ENCODE measurements at places on chromosomes 12 and 14.
A peak's percentile ranks its signal among the peaks of the same experiment; 100 is the strongest.

GRCh38 chr12:93908846-93909567 is 231.8 kb downstream of the CRADD start:
- no peak for DNase-seq

GRCh38 chr12:59429766-59430165 is 166.1 kb upstream of the SLC16A7 start:
- no peak for DNase-seq

GRCh38 chr12:3565985-3566384 is 75.0 kb downstream of the PRMT8 start:
- no peak for DNase-seq

DNA sequence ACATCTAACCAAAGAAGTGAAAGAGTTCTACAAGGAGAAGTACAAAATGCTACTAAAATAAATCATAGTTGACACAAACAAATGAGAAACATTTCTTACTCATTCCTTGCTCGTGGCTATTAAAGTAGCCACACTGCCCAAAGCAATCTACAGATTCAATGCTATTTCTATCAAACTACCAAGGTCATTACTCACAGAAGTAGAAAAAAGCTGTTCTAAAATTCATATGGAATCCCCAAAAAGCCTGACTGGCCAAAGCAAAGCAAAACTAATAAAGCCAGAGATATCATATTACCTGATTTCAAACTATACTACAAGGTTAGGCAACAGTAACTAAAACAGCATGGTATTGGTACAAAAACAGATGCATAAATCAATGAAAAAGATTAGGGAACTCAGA is 305.6 kb downstream of the RPAP3 start:
- no peak for DNase-seq

DNA sequence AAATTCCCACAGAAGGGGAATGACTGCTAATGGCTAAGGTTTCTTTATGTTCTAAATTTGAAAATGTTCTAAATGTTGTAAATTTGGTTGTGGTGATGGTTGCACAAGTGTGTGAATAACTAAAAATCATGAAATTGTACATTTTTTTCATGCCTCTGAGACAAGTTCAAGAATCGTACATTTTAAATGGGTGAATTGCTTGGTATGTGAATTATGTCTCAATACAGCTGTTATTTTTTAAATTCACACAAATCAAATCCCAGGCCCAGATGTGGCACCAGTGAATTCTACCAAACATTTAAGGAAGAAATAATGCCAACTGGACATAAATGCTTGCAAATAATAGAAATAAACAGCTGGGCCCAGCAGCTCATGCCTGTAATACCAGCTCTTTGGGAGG is 28.6 kb upstream of the RND1 start:
- DNase-seq = no peak

- DNase-seq = no peak
These were observed 3.7 kb upstream of the ART4 start for GRCh38 chr12:14846876-14847580.

GRCh38 chr12:117498880-117499279 is 137.5 kb upstream of the NOS1 start:
- no peak for DNase-seq

DNA sequence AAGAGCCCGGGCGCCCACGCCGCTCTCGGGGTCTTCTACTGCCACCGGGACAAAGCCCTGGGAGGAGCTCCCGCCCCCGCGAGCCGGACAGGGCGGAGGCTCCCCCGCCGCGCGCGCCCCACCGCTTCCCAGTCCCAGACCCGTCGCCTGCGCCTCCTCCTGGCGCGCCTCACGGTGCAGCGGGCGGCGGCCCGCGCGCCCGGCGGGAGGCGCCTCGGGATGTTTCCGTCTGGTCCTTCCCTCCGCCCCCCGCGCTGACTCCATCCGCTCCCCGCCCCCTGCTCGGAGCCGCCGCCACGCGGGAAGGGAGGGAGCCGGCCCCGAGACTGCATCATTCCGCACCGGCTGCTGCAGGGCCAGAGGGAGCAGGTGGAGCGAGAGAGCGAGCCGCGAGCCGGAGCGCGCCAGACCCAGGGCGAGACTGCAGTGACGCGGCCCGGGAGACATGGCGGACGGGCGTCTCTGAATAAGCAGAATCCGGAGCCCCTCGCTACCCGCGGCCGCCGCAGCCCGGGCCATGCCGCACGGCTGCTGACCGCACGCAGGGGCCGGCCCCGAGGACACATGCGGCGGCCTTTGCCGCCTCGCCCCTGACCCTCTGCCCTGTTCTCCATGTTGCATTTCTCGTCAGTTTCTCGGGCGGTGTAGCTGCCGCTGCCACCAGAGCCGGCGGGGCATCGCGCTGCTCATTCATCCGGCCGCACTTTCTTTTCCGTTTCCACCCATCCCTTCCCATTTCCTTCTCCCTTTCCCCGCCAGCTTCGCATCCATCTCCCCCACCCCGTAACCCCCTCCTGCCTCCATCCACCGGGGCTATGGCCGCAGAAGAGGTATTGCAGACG is at the start of gene BICD1:
BICD1 (plus strand) TSS at position 331 of the 842 bp plus-strand sequence; CDS start at position 816, 485 bp downstream.
- DNase-seq = peak; percentile 90

DNA sequence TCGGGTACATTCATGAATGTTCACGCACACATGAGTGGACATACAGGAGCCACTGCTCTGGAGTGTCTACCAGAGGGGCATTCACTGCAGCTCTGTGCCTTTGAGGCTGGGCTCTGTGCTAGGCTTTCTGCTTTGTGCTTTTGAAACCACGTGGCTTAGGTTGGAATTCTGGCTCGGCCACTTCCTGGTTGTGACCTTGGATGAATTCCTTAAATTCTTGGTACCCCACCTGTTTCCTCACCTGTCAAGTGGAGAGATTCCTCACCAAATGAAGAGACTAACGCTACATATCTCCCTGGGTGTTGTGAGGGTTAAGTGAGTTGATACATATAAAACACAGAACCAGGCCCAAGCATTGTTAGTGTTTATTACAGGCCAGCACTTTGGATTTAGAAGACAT is 842.8 kb downstream of the VRK1 start:
- DNase-seq = no peak

GRCh38 chr12:51533799-51534198 is 57.2 kb upstream of the SCN8A start:
- DNase-seq = no peak

DNA sequence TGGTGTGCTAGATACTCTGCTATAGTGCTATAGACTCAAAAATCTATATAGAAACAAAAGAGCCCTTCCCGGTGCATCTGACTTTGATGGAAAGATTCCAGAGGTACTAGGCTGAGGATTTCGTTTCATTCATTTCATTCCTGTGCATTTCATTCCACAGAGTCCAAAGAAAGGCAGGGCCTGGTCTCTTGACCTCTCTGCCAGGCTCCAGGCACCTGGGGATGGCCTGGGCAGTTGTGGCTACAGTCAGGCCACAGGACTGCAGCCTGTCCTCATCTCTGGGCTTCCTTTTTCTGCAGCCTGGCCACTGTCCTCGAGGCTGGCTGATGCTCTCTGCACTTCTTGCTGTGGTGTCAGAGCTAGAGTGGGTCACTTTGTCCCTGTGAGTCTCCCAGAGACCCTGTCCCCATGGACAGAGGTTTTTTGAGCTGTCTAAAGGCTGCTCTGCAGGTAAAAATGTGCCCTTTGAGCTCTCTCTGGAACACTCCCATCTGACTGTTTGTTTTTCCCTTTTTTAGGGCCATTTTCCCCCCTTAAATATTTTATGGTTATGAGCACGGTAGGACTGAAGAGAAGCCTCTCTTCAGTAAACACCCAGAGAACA is 3.2 kb upstream of the VDR start:
- DNase-seq = no peak

GRCh38 chr12:76942267-76942666 is 63.4 kb upstream of the CSRP2 start:
- DNase-seq = no peak

- no peak for DNase-seq
These were observed 14.3 kb downstream of the PPP1R12A start for GRCh38 chr12:79920421-79921238.

DNA sequence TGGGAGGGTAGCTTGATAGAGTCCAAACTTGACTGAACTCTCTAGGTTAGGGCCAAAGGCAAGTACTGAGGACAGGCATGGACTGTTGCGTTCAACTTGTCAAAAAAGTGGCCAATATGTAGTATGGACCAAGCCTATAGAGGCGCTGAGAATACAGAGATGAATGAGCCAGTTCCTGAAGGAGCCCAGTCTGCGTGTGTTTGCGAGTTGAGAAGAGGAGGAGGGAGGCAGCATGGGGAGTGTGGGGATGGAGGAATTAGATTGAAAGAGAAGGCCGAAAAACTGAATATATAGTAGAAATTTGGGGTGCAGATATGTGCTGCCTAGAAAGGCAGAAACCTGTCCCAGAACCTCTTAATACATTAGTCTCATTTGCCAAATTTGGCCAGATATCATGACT is 412.4 kb downstream of the PCNX1 start:
- peak; percentile 22 for DNase-seq

- peak; percentile 96 for DNase-seq
These were observed at the start of gene KCNMB4 for GRCh38 chr12:70365648-70366518. Gene KCNMB4 (plus strand): TSS chr12:70366290. CDS start chr12:70366735, 445 bp downstream.

- DNase-seq = no peak
These were observed 11.2 kb upstream of the AJUBA start for GRCh38 chr14:22993517-22993916.

DNA sequence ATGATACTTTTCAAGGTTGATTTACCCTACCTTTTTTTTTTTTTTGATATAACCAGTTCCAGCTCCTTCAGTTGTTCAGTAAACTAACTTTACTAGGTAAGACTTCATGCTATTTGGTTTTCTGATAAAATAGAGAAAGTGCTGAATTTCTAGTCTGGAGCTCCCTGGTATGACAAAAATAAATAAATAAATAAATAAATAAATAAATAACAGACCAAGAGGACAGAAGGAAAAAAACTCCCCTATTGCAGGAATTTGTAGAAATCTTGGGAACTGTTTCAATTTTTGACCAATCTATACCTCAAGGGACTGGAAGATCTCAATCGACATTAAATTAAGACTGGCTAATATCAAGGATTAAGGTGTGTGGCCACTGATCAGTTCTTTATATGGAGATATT is 230.7 kb upstream of the PDZRN4 start:
- DNase-seq = no peak

- DNase-seq = no peak
These were observed 38.8 kb downstream of the SLC15A5 start for GRCh38 chr12:16238661-16239060.

DNA sequence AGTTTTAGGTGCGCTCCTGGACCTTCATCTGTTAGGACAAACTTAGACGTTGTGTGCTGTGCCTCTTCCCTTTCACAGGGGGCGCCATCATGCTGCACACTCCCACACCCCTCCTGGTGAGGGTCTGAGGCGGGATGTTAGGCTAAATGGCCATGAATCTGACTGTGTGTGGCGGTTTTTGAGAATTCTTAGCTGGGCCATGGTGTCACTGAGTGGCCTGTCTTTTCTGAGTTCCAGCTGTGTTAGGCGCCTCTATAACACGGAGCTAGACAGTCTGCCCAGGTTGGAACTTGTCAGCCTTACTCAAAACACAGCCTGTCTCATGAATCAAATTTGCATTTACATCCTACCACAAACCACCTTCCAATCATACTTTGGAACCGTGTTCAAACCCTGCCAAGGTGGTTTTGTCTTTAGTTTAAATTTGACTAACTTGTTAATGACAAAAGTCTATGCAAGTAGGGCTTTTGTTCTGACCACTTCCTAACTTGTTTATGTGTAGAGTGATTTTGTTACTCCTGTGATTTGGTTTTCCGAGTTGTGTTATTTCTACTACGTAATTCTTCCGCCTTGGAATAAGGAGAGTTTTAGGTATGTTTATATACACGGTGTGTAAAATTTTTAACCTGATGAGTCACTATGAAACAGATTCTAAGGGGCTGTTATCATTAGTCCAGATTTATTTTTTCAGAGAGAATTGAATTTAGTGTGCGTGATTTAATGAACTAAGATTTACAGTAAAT is 19.6 kb downstream of the ACVR1B start:
- DNase-seq = peak; percentile 74

- no peak for DNase-seq
These were observed 165.8 kb downstream of the ESRRB start for GRCh38 chr14:76541594-76542219.

- no peak for DNase-seq
These were observed 208.1 kb upstream of the NEDD1 start for GRCh38 chr12:96698965-96699364.

DNA sequence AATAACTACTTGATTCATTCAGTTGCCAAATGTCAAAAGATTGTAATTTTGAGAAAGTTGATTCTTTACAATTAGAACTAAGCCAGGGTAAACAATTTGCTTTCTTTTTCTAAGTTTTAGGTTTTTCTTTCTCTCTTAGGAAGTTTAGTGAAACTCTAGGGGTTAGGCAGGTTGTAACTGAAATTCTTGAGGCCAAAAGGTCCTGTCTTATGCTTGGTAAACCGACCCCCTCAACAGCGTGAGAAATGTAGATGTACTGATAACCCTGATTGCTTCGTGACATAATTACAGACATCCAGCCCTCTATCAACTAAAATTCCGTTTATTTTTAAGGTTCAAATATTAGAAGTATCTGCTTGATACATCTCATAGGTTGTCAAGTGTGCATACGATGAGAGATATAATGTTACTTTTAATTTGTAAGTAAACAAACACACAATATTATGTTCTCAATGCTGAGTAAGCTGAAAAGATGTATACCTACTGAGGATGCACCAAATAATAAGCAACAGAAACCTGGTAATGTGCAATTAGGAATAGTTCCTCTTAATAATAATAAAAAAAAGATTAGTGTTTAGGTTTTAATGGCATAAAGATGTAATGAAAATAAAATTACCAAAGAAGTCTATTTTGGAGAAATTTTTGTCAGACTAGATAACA is 7.2 kb downstream of the FUT8 start:
- no peak for DNase-seq

- no peak for DNase-seq
These were observed 17.2 kb upstream of the C12orf76 start for GRCh38 chr12:110065540-110065939.

DNA sequence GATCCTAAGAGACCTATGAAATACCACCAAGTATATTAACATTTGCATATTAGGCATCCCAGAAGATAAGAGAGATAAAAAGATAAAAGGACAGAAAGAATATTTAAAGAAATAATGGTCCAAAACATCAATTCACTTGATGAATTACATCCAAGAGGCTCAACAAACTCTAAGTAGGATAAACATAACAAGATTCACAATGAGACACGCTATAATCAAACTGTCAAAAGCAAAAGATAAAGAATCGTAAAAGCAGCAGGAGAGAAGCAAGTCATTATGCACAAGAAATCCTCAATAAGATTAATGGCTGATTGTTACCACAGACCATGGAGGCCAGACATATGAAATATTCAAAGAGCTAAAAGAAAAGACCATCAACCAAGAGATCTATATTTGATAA is 79.6 kb downstream of the PLCZ1 start:
- DNase-seq = no peak

- DNase-seq = no peak
These were observed 948.8 kb downstream of the TRHDE start for GRCh38 chr12:73220951-73221350.

- no peak for DNase-seq
These were observed 262.3 kb downstream of the NUAK1 start for GRCh38 chr12:105876396-105876927.

GRCh38 chr14:37232907-37233481 is 35.3 kb downstream of the MIPOL1 start:
- DNase-seq = peak; percentile 23

GRCh38 chr14:84527706-84528105 is 1002.2 kb upstream of the FLRT2 start:
- DNase-seq = no peak

Measured in GM13977 (cell line).